Iris pigment epithelial cell (primary cell): ENCODE measurements at places on chromosomes 16 and 17.

DNA sequence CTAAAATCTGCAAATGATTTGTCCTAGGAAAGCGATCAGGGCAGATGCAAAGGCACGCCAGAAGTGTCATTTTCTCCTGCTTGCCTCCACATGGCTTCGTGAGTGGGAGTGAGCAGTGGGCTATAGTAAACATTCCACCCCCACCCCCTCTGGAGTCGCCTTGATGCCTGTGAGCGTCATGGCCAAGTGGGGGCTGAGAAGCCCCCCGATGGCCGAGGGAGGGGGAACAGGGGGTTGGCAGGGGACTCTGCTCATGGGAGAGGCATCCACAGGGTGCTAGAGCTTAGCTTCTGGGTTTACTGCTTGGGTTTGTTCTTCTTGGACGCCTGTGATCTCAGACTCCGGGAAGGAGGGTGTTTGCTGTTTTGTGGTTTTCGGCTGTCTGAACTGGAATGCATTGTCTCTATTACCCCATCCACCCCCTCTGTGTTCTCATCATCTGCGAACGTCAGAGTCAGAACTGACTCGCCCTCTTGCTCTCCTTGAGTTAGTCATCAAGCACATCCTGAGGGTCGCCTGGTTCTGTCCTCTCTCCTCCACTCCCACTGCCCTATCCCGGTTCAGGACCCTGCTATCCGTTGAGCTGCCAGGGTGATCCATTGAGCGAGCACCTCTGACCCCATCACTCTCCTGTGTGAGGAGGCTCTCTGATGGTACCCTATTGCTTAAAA, 15.4 kb downstream of the TNS4 start:
- peak; percentile 100 for DNase-seq

GRCh38 chr16:47424846-47425245, 36.0 kb downstream of the ITFG1 start:
- DNase-seq, result no peak

GRCh38 chr16:35314298-35314697, 1854.9 kb downstream of the TP53TG3F start:
- no peak for DNase-seq

DNA sequence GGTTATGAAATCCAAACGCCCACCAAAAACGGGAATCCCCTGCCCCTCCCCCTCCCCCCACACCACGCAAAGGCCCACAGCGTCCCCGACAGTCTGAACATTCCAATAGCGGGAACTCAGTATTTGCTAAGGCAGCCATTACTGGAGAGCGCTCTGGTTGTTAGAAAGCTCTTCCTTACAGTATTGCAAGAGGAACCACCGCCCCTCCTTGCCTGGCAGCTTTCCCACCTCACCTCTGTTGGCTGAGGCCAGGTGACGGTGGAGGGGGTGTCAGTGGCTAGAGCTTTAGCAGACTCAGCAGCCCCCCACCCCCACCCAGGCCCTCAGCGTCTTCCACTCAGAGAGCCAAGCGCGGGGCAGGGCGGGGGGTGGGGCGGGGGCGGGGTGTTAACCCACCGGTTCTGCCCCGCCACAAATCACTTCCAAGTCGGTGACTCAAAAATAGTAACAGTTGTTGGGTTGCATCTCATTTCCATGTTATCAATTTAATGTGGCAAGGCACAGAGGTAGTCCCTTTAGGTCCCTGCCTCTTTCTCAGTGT, 2.2 kb upstream of the PLEKHH3 start:
- peak; percentile 59 for DNase-seq

DNA sequence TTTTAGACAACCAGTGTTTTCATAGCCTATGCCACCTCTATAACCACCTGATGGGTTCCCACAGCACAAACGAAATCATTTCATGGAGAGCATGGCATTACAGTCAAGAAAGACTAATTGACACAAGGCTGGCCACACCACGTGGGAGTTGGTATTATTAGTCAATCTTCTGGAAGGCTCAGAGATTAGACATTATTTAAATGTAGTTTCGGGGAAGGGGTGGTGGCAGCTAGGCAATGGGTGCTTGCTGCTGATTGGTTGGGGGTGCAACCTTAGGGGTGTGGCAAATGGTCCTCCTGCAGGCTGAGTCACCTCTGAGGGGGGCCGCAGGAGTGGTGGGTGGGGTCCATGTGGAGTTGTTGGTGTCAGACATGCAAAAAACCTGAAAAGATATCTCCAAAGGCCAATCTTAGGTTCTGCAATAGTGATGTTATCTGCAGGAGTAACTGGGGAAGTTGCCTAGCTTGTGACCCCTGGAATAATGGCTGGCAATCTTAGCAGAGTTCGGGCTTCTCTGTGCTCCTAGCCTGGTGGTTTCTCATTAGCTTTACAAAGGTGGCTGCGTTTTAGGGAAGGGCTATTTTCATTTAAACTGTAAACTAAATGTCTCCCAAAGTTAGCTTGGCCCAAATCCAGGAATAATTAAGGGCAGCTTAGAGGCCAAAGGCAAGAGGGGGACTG, 4.6 kb downstream of the TEN1 start:
- DNase-seq, result peak; percentile 19

GRCh38 chr16:2213817-2214718, 572 bp downstream of the PGP start:
- DNase-seq, result peak; percentile 18

- peak; percentile 32 for DNase-seq
Observed at GRCh38 chr16:65038100-65038499, 83.8 kb downstream of the CDH11 start.

DNA sequence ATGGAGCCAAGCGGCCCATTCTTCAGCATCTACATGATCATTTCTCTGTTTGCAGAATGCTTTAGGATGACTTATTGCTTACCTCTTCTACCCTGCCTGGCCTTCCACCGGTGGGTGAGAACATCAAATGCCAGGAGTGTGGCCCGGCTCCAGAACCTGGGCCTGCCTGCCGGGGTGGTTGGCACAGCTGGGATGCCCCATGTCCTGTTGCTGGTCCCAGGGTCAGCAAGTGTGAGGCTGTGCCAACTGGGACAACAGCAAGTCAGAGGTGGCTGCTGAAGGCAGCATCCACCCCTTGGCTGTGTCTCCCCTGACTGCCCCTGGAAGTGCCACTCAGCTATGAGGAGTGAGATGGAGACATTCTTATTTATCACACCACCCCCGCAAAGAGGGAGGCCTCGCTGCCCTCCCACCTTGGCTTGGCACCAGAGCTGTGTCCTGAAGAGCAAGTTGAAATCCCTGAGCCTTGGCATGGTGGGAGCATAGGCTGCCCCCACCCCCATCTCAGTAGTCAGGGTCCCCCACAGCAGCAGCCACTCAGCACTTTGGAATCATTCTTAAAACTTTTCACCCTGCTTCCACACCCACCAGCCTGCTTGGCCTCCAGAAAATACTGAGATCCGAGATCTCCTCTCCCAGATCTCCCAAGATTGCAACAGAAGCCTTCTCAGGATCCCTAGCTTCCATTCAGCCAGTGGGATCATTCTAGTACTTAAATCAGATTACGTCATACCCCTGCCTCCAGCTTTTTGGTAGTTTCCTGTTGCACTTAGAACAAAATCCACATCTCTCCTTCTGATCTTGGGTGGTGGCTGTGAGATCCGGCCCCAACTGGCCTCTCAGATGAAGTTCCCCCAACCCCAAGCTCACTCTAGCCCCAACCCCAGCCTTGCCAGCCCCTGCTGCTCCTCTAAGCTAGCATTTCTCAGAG, 127.5 kb downstream of the SOCS1 start:
- DNase-seq, result peak; percentile 62

- DNase-seq, result peak; percentile 32
Observed at GRCh38 chr17:35170968-35171771, 23.0 kb downstream of the SLC35G3 start.

GRCh38 chr16:85347213-85347591, 234.9 kb upstream of the CIBAR2 start:
- DNase-seq, result no peak

DNA sequence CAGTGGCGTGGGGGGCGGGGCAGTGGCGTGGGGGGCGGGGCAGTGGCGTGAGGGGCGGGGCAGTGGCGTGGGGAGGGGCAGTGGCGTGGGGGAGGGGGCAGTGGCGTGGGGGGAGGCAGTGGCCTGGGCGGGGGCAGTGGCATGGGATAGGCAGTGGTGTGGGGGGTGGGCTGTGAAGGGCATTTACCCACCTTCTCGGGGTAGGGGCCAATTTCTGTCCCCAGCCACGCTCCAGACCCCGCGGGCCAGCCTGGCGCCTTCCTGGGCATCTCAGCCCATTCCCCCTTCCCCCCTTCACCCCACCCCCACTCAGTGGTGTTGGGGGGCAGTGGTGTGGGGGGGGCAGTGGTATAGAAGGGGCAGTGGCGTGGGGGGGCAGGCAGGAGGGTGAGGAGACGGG, 92.7 kb downstream of the LITAF start:
- DNase-seq, result no peak

- no peak for DNase-seq
Observed at GRCh38 chr16:24887472-24887871, 41.7 kb downstream of the SLC5A11 start.

- no peak for DNase-seq
Observed at GRCh38 chr17:41836550-41837196, 641 bp upstream of the NT5C3B start.

DNA sequence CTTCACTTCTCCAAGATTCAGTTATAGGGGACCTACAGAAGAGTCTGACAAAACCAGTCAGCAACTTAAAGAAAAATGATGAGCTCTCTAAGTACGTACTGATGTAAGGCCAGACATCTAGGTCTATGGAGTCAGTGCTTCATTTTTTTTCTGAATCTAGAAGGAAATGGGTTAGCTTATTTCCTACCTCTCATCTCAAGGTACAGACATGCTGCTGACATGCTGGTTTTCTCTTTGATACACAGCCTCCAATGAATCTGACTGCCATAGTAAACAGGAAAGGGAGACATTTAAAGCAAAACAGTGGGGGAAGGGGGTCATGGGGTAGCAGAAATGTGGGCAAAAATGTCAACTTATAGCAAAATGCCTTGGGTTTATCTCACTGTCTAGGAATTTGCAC, 16.4 kb downstream of the CDR2 start:
- peak; percentile 22 for DNase-seq

GRCh38 chr17:74759941-74760340, 11.5 kb downstream of the NHERF1 start:
- no peak for DNase-seq

- no peak for DNase-seq
Observed at GRCh38 chr17:69876757-69877156, 198.3 kb upstream of the KCNJ16 start.

DNA sequence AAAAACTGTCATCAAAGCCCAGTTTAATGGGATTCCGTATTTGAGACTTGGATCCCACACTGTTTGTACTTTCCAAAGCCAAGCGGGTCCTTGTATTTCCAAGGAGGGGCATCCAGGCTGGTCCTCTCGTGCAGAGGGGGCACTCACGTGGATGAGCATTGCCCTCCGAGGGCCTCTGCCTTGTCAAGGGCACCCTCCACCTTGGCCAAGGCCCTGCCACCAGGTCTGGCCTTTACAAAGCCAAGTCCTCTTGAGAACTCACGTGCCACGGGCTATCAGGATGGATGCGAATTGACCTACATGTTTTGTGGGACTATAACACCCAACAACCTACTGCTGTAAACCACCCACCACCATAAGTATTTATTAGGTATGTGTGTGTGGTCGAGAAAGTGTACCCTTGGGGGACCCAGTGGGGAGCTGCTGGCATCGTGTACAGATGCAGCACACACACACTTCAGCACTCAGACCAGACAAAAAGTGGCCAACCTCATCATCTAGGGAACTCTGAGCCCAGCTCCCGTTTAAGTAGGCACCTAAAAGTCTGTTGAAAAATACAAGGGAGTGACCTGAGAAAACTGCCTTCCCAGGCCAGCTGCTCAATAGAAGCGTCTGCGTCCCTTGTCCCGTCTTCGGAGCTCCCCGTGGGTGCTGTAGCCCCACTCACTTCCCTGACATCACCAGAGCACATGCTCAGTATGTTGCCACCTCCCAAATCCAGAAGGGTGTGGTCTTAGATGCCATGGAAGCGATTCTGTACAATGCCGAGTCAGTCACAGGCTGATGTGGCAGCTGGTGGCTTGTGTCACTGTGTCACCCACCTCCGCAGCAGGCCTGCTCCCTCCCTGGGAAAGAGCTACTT, 12.9 kb downstream of the MAP1LC3B start:
- DNase-seq, result no peak

GRCh38 chr16:46728806-46729205, 19.3 kb downstream of the MYLK3 start:
- no peak for DNase-seq

- no peak for DNase-seq
Observed at GRCh38 chr17:66686601-66687000, 148.3 kb upstream of the CACNG5 start.

DNA sequence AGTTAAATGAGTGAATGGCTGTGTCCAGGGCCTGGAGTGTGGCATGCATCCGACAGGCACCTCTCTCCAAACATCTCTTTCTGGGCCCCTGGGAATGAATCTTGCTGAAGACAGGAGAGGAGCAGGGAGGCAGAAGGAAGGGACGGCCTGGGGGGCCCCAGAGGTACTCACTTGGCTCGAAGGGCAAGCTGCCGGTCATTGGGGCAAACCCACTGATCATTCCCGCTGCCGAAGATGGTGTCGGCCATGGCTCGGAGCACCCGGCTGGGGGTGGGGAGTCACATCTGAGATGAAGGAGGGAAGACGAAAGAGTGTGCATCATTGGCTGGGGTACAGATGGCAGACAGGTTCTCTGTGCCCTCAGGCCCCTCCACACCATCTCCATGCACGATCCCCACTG, 25.3 kb downstream of the RPH3AL start:
- no peak for DNase-seq

DNA sequence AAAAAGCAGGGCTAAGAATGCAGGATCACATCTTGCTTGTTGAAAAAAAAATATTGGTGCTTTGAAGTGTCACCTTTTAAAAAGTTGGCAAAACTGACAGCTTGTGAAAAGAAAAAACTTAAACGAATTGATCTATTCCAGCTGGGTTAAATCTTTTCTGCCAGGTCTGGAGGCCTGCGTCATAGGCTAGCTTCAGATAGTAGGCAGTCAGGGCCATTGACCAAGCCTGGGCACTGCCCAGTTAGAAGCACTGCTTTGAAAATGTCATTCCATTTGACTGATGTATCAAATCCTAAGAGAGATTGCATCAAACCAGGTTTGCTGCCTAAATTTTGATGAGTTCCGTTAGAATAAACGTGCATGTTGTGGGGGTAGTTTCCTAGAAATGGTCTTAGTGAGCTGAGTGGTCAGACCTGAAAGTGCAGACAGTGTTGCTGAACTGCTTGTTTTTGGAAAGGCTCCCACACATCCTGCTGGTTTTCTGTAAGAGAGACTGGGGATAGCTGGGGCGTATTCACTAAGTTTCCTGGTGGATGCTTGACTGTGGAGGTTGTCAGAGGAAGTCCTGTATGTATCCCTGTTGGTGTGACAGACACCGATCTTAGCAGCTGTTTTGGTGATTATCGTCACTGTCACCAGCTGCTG, 38.8 kb downstream of the NUP88 start:
- DNase-seq, result peak; percentile 4
